ENCODE measurements at places on chromosomes 6 and 20. TPM values are rescaled to one million over a fixed set of nuclear protein-coding genes. Genes with fewer than 3 reads are reported as not detected.

OOEP gene
- not detected for polyA plus RNA-seq

SNX21 gene
- polyA plus RNA-seq: 3.4 TPM

TBXT gene
- not detected for polyA plus RNA-seq

YIPF3 gene
- 86.5 TPM for polyA plus RNA-seq

ZGPAT gene
- polyA plus RNA-seq: 77.5 TPM

CLVS2 gene
- not detected for polyA plus RNA-seq
